Astrocyte (in vitro differentiated cells and primary cell): ENCODE measurements at places on chromosomes 2 and 18.

- DNase-seq, result peak; percentile 36
Measured at GRCh38 chr2:61011678-61012077, 5.8 kb upstream of the PEX13 start.

DNA sequence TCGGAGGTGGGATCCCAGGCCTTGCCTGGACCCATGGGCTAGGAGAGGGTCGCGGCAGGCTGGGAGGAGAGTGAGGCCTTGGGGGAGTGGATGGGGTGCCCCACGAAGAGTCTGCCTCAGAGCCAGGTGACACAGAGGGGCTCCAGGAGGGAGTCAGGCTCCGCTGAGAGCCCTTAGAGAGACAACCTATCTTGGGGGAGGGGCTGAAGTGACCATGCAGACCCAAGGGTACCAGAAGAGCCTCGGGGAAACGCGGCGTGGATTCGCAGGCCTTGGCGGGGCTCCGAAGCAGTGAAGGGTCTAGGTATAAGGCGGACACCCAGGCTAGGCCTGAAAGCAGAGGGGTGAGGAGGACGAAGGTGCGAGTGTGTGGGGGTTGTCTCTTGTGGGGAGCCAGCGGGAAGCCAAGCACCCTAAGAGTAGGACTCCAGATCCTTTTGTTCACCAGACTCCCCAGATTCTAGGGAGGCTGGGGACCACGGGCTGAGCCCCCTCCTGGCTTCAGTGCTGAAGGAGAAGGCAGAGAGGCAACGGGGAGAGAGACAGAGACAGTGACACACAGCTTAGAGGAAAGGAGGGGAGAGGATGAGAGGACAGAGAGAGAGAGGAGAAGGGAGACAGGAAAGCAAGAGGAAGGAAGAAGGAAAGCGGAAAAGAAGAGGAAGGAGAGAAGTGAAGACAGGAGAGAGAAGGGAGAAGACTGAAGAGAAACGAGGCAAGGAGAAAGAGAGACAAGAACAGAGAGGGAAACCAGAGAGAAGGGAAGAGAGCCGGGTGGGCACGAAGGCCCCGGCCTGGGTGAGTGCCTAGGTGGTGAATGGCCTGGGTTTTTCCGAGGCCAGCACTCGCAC, 1.1 kb upstream of the HOXD11 start:
- DNase-seq, result no peak

GRCh38 chr2:71299507-71299906, 32.1 kb upstream of the ZNF638 start:
- DNase-seq, result peak; percentile 10

- no peak for DNase-seq
Measured at GRCh38 chr2:79009388-79009787, 16.1 kb upstream of the REG3G start.

- DNase-seq, result no peak
Measured at GRCh38 chr2:40256649-40257048, 195.2 kb downstream of the SLC8A1 start.

- no peak for DNase-seq
Measured at GRCh38 chr2:191178806-191179514, 28.2 kb upstream of the STAT4 start.

GRCh38 chr18:37754141-37754540, 188.5 kb upstream of the CELF4 start:
- DNase-seq, result no peak

- DNase-seq, result no peak
Measured at GRCh38 chr2:179550849-179551248, 286.2 kb upstream of the SESTD1 start.

- DNase-seq, result no peak
Measured at GRCh38 chr18:31557446-31557845, 34.2 kb upstream of the TTR start.

- peak; percentile 43 for DNase-seq
Measured at GRCh38 chr2:135797497-135798274, 39.3 kb downstream of the LCT start.

DNA sequence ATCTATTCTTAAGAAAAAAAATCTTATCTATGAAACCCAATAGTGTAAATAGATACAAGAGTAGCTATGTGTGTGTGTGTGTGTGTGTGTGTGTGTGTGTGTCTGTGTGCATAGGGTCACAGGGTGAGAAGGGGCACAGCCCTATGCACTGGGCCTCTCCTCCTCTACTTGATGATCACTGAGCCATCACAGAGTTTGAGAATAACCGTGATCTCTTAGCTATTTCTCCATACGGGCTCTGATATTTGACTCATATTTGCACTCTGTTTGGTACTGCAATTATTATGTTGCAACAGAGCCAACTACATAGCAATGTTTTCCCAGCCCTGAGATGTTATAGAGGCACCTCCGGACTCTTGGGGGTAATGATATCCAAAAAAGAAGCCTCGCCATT, 28.8 kb upstream of the SLC40A1 start:
- DNase-seq, result no peak

DNA sequence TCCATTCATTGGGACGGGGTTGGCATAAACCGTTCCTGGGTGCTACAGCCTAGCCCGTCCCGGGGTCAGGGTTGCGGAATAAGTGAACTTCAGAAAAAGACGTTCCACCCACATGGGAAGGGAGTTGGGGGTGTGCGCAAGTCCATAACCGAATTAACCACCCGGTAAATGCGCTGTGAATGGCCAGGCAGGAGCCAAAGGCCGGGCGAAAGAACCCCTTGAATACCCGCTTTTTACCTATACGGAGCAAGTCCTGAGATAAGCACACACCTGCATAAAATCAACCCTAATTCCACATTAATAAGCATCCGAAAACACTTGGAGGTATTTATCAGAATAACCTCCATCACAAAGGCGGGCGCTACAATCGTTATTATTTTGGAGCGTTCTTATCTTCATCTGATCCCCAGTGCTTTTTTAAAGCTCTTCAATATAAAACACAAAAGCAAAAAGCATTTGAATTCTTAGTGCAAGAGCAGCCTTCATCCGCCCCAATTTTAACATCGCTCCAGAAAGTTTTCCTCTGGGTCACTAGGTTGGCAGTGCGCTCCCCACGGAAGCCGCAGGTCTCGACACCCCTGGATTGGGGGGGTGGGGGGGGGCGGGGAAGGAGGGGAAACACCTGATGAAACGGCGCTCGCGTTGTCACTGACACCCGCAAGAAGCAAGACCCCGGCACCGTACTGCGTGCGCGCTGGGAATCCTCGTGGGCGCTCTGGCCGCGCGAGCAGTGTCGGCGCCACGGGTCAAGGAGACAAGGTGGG, 1.2 kb downstream of the SATB2 start:
- DNase-seq, result no peak

DNA sequence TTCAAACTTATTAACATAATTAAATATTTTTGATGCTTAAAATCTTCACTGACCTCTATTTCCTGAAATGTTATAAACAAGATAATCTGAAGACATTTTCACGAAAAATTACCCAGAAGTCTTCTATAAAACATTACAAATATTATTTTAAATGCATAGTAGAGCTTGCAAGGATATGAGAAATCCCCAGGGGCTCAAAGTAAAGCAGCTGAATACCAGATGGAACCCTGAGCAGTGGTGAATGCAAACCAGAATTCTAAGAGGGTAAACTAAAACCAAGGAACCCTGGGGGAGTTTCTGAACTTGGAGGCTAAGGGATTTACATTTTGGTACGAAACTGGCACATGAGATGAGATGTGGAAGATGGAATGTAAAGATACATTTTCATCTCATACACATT, 83.6 kb downstream of the FSHR start:
- DNase-seq, result no peak

DNA sequence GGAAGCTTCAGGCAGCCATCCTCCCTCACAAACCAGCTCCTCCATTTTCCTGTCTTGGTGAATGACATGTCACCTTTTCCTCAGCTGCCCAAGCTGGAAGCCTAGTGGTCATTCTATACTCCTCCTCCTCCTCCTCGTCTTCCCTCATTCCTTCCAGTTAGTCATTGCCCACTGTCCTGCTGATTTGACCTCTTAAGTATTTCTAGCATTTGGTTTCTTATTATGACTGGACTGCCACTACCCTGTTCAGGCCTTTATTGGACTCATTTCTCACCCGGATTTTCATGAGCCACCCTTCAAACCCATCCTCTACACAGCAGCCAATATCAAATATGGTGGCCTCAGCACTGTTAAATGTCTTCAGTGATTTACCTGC, 21.9 kb upstream of the MGAT5 start:
- peak; percentile 76 for DNase-seq

DNA sequence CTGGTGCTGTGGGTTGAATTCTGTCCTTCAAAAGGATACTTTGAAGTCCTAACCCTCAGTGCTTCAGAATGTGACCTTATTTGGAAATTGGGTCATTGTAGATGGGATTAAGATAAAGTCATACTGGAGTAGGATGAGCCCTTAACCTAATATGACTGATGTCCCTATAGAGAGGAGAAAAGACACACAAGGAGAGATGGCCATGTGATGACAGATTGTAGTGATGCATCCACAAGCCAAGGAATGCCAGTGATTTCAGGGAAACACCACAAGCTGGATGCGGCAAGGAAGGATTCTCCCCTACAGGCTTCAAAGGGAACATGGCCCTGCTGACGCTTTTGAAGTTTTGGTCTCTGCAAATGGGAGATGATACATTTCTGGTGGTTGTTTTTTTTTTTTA, 24.7 kb upstream of the CCBE1 start:
- no peak for DNase-seq

- no peak for DNase-seq
Measured at GRCh38 chr2:241901500-241902351, 32.2 kb downstream of the RTP5 start.

GRCh38 chr2:168545439-168546082, 89.5 kb downstream of the CERS6 start:
- peak; percentile 96 for DNase-seq

DNA sequence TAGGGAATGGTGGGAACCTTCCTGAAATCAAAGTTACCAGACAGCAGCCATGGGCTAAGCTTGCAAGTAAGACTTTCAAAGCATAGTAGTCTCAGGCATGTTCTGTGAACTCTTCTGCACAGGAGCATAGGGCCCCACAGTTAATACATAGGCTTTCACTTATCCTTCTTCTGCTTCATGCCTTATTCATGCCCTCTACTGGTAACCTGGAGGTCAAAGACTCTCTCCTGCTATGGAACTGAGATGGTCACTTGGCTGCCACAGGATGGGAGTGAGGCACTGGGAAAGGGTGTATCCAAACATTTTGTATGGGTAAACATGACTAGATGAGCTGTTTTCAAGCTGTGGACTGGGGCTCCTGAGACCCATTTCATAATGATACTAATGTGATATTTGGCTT, 49.1 kb upstream of the ZNF638 start:
- DNase-seq, result no peak

- DNase-seq, result no peak
Measured at GRCh38 chr2:9428965-9429577, 5.6 kb downstream of the CPSF3 start.

- peak; percentile 60 for DNase-seq
Measured at GRCh38 chr2:178404368-178404767, 46.6 kb downstream of the PRKRA start.

- no peak for DNase-seq
Measured at GRCh38 chr18:58929206-58929605, 64.5 kb downstream of the ZNF532 start.

DNA sequence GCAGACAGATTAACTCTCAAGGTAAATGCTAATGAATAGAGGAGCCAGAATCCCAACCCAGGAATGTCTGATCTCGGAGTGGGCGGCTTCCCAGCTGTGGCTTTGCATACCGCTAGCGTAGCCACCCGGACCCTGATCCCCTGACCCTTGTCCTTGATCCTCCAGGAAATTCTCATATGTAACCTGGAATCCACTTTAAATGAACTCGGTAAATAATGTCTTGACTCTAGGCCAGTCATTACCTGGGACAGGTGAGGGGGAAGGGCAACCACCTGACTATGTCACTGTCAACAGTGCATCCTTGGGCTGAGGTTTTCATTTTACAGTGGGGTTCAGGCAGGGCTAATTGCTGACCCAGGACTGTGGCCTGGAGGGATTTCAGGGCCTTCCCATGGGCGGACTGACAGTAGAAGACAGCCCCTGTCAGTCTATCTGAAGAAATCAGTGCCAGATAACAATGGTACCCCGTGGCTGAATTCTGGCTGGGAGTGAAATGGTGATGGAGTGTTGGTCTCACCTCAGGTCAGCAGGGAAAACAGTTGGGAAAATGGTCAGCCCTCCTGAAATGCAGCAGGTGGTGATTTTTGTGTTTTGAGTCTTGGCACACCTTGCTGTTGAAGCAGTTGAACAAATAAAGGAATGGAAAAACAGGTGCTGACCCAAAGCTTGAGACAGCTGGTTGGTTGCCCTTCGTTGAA, 9.6 kb downstream of the ACKR3 start:
- DNase-seq, result no peak

- no peak for DNase-seq
Measured at GRCh38 chr2:21404827-21405625, 281.3 kb downstream of the TDRD15 start.

DNA sequence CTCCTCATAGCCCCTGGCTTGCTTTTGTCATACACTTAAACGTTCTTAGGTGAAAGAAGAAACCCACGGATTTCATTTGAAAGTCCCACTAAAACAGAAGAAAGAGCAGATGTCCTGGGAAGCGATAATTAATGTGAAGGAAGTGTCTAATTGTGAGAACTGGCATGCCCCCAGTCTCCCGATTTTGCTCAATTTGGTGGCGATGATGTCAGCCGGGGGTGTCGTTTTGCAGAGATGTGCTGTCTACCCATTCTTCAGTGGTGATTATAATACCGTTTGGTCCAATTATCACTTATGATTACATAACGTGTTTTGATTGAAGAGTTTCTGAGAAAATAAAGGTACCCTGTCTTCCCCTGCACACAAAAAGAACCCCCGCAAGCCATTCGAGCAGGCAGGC, 103.1 kb downstream of the RTN4 start:
- no peak for DNase-seq

- DNase-seq, result no peak
Measured at GRCh38 chr2:82278416-82278815, 1973.9 kb upstream of the LRRTM1 start.

DNA sequence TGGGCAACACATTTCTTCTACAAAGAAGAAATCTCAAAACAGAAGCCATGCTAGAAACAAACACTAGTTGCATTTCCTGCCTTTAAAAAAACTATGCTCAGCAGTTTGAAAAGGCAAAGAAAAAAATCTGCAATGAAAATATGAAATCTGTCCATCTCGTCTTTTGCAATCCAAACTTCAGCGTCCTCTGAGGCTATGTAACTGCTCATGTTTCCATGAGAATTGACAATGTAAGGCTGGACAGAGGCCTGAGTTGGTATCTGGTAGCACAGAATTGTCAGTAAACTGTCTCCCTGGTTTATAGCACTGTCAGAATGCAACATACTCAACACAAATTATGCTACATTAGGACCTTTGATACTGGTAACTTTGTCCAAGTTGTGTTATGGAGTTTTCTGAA, 429.9 kb downstream of the ARHGAP15 start:
- DNase-seq, result no peak

DNA sequence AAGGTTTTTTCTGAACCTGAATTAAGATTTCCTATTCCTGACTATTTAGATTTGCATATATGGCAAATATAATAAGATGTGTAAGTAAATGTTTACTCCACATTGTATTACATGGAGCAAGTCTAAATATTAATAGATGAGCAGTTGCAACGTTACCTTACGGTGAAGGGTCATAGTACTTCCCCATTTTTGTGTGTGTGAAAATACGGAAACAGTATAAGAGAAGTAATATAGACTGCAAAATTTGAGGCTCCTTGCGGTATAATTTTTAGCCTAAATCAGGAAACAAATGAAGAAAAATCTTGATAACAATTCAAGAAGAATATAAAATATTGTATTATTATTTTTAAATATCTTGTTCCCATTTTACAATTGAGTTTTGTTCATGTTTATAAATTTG, 434.2 kb downstream of the GRB14 start:
- no peak for DNase-seq
